Hair follicular keratinocyte (primary cell): ENCODE measurements at places on chromosomes 12 and 14. TPM values are rescaled to one million over a fixed set of nuclear protein-coding genes. Genes with fewer than 3 reads are reported as not detected.

The SERPINA1 gene
- total RNA-seq: 2.8 and 18.9 TPM in 2 replicates

The CD27 gene
- total RNA-seq: not detected in 2 replicates

The NFYB gene
- total RNA-seq: 10.9 and 19.1 TPM in 2 replicates

The POU6F1 gene
- total RNA-seq: 0.57 and 1.2 TPM in 2 replicates

The LRP1-AS gene
- not detected in 2 replicates for total RNA-seq

The ADSS1 gene
- 0.91 and 5.7 TPM in 2 replicates for total RNA-seq

The GMFB gene
- 46.1 and 56.4 TPM in 2 replicates for total RNA-seq

The HOXC12 gene
- total RNA-seq: 0.31 and 0.80 TPM in 2 replicates

The RFX4 gene
- total RNA-seq: not detected in 2 replicates

The TGM1 gene
- total RNA-seq: 10.5 and 19.3 TPM in 2 replicates

The DNAJC22 gene
- 0.11 TPM in 1 of 2 replicates, not detected in the other for total RNA-seq

The IL23A gene
- 2.7 and 5.5 TPM in 2 replicates for total RNA-seq

The TDRD9 gene
- 0.62 and 0.91 TPM in 2 replicates for total RNA-seq

The SERPINA12 gene
- not detected in 2 replicates for total RNA-seq

The ARID2 gene
- total RNA-seq: 8.0 and 10.9 TPM in 2 replicates

The CCDC198 gene
- not detected in 2 replicates for total RNA-seq

The ENO2 gene
- total RNA-seq: 0.68 and 2.1 TPM in 2 replicates

The DNAI7 gene
- total RNA-seq: 0.08 and 1.0 TPM in 2 replicates

The FOXN4 gene
- total RNA-seq: not detected in 2 replicates

The VWF gene
- not detected in 2 replicates for total RNA-seq

The SMIM41 gene
- total RNA-seq: not detected in 2 replicates

The GCN1 gene
- 48.9 and 61.1 TPM in 2 replicates for total RNA-seq

The LTB4R gene
- total RNA-seq: 14.0 and 20.1 TPM in 2 replicates

The TRPV4 gene
- 0.87 and 1.6 TPM in 2 replicates for total RNA-seq

The HNRNPA1 gene
- total RNA-seq: 545 and 687 TPM in 2 replicates

The SERPINA6 gene
- not detected in 2 replicates for total RNA-seq

The NXPH4 gene
- total RNA-seq: 2.1 and 24.9 TPM in 2 replicates

The COX8C gene
- total RNA-seq: not detected in 2 replicates

The FOXG1 gene
- total RNA-seq: not detected in 2 replicates

The NTF3 gene
- not detected in 2 replicates for total RNA-seq

The SETD3 gene
- 53.2 and 54.1 TPM in 2 replicates for total RNA-seq

The YLPM1 gene
- 14.4 and 18.1 TPM in 2 replicates for total RNA-seq

The TAS2R46 gene
- total RNA-seq: not detected in 2 replicates

The RNF212B gene
- total RNA-seq: not detected in 2 replicates

The NELL2 gene
- 3.9 and 8.5 TPM in 2 replicates for total RNA-seq

The HOXC5 gene
- total RNA-seq: 1.6 and 3.1 TPM in 2 replicates

The LMO3 gene
- total RNA-seq: 0.04 TPM in 1 of 2 replicates, not detected in the other

The SLC8A3 gene
- total RNA-seq: 0.04 and 0.08 TPM in 2 replicates

The RPS6KL1 gene
- total RNA-seq: 2.1 and 3.3 TPM in 2 replicates

The KRT5 gene
- total RNA-seq: 12,420 and 12,774 TPM in 2 replicates

The ANO4 gene
- total RNA-seq: 6.5 and 9.7 TPM in 2 replicates

The GPR137C gene
- 0.08 TPM in 1 of 2 replicates, not detected in the other for total RNA-seq
